Thyroid gland (tissue), 4 donors: ENCODE measurements at places on chromosomes 4 and X.

DNA sequence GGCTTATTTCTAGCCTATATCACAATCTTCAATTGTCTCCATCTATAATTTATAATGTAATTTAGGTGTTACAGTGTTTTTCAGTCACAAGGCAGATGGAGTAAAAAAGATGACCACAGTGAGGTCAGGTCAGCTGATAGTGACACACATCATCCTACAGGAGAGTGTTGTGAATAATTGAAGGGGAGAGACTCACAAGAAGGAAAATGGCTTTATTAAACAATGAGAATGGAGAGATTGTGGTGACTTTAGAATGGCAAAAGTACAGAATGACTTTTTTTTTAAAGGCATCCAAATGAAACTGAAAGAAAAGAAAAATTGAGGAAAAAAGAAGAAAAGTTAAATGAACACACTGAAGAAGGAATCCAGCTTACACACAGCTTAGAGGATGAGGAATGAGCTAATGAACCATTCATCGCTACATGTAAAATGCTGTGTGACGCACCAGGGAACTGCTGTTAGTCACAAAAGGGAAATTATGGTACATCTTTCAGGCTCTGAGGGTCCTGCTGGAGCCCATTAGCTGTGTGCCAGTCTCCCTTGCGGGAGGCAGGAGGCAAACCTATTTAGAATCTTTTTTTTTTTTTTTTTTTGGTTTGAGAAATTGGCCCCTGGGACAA is 56.6 kb downstream of the SPRY1 start:
- H3K36me3 ChIP-seq: no peaks in the 10 kb centered on the region
- no peak overlapping the region for H3K27ac ChIP-seq
- no peak overlapping the region for H3K4me3 ChIP-seq
- no peaks in the 10 kb centered on the region for H3K4me1 ChIP-seq
- no peak for DNase-seq
- H3K27me3 ChIP-seq: no peaks in the 10 kb centered on the region

DNA sequence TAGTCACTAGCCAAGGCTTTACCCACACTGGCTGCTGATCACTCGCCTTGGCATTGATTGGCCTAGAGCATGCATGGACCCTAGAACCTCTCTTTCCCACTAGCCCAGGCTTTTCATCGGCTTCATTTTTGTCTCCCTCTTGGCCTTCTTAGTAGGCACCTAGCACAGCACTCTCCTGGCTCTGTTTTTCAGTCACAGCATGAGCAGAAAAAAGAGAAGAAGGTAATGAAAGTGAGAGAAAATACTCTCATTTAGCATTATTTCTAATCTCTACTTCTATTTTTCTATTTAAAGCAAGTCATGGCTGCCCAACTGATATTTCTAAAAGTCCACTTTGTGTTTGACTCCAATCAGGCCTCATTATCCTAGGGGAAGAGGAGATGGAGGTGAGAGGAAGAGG is 267.2 kb downstream of the FBXO8 start:
- H3K36me3 ChIP-seq: no peaks in the 10 kb centered on the region
- H3K27me3 ChIP-seq: no peaks in the 10 kb centered on the region
- no peak overlapping the region for H3K27ac ChIP-seq
- H3K4me3 ChIP-seq: no peak overlapping the region
- no peaks in the 10 kb centered on the region for H3K4me1 ChIP-seq
- DNase-seq: no peak

GRCh38 chr4:131159261-131159660 is 1989.8 kb upstream of the PCDH10 start:
- H3K4me3 ChIP-seq: no peak overlapping the region
- H3K27ac ChIP-seq: no peak overlapping the region
- no peaks in the 10 kb centered on the region for H3K36me3 ChIP-seq
- H3K27me3 ChIP-seq: no peaks in the 10 kb centered on the region

DNA sequence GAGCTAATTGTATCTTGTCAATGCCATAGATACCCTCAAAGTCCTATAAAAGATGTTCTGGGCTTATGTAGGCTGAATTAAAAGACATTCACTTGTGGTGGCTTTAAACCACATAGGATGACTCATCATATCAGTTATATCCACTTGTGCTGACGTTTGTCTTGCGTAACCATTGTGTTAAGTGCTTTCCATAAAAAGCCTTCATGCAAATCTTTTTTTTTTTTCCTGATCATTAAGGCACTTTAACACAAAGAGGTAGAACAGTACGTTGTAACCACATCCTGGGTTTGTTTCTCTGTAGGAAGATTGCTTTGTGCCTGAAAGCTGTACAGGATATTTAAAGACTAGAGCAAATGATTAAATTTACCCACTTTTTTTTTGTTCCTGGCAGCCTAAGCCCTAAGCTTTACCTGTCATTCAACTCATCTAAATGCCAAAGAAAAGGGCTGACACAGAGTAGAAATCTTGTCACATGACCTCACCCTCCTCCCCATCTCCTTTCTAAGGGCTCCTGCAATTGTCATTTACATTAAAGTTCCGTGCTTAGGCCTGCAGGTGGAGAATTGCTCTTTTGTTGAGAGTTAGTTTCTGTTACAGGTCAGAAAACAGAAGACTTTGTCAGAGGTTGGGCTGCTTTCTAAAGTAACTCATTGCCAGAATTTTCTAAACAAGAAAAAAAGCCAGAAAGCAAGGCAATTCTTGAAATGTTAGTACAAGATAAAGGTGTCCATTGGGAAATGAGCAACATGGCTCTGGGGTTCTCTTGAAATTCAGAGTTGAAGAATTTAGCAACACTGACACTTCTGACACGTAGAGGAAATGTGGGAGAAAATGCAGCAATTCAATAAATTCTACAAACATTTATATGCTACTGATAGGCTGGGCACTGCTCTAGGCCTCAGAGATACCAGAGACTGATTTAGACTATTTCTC is 555.6 kb downstream of the PPARGC1A start:
- no peak for DNase-seq
- no peaks in the 10 kb centered on the region for H3K27me3 ChIP-seq
- H3K4me3 ChIP-seq: no peak overlapping the region
- H3K27ac ChIP-seq: peak overlapping the region; percentile 14
- H3K36me3 ChIP-seq: no peaks in the 10 kb centered on the region
